Pancreas (tissue), 10 donors: ENCODE measurements at places on chromosomes 3 and 15.

- no peak overlapping the region for H3K27ac ChIP-seq
- H3K4me3 ChIP-seq: no peak overlapping the region
Measured at GRCh38 chr3:172546105-172546504, 22.9 kb upstream of the TNFSF10 start.

- DNase-seq: no peak
- no peaks in the 10 kb centered on the region for H3K4me1 ChIP-seq
- H3K4me3 ChIP-seq: no peak overlapping the region
- no peak overlapping the region for H3K27ac ChIP-seq
- H3K27me3 ChIP-seq: no peaks in the 10 kb centered on the region
Measured at GRCh38 chr3:157533298-157534070, 30.3 kb upstream of the VEPH1 start.

DNA sequence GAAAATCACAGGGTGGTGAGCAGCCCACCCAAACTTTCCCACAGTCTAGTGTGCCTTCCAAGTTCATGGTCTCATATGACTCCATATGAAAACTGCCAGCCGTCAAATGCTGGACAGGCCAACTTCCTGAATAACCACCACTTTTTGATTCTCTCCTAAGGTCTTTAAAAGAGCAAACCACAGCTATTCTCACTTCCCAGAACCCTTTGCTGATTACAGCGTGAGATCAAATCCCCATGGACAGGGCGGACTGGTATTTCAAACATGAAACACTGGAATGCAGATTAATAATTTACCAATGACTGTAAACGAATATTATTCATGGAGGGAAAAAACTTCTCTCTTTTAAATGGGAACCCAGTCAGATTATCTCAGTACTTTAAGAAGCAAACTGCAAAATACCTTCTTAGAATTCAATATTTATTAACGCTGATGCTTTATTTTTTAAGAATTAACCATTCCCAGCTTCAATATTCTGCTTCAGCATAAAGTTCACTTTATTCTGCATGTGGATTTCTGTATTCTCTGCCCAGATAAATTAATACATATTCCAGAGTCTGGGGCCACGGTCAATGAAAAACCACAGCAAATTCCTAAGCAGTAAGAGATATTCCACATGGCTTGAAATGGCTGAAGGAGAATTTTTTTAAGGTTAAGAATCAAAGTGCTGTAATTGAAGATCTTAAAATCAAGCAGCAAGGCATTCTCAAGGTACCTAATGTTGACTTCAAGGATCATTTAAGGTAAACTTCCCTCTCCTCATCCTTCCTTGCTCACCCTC lies 42.9 kb downstream of the MYO1E start:
- H3K36me3 ChIP-seq: no peaks in the 10 kb centered on the region
- H3K27me3 ChIP-seq: no peaks in the 10 kb centered on the region
- H3K4me1 ChIP-seq: peaks cover 41% of the 10 kb centered on the region

- H3K4me3 ChIP-seq: no peak overlapping the region
- H3K27ac ChIP-seq: no peak overlapping the region
Measured at GRCh38 chr3:47423548-47424145, 42.8 kb downstream of the PTPN23 start.

GRCh38 chr15:43769584-43770228 lies 7.1 kb downstream of the ELL3 start:
- no peak overlapping the region for H3K27ac ChIP-seq
- no peaks in the 10 kb centered on the region for H3K27me3 ChIP-seq
- no peaks in the 10 kb centered on the region for H3K4me1 ChIP-seq
- peaks cover 89% of the 10 kb centered on the region for H3K36me3 ChIP-seq
- H3K4me3 ChIP-seq: no peak overlapping the region

GRCh38 chr15:44501768-44502366 lies 35.1 kb upstream of the EIF3J start:
- DNase-seq: no peak
- peaks cover 11% of the 10 kb centered on the region for H3K36me3 ChIP-seq
- H3K4me1 ChIP-seq: no peaks in the 10 kb centered on the region
- no peak overlapping the region for H3K4me3 ChIP-seq
- H3K27me3 ChIP-seq: no peaks in the 10 kb centered on the region

DNA sequence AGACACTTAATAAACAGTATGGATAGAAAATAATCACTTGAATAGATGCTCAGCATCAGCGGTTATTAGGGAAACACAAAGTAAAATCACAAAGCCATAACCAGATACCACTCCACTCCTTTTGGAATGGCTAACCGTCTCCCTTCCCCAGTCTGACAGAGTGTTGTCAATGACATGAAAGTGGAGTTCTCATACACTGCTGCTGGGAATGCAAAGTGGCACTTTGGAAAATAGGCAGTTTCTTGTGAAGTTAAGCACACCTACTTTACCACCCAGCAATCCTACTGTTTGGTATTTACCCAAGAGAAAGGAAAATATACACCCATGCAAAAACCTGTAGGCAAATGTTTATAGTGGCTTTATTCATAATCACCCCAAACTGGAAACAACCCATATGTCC lies 81.0 kb upstream of the KLHL25 start:
- no peaks in the 10 kb centered on the region for H3K4me1 ChIP-seq
- no peaks in the 10 kb centered on the region for H3K36me3 ChIP-seq
- DNase-seq: no peak
- H3K27me3 ChIP-seq: no peaks in the 10 kb centered on the region
- no peak overlapping the region for H3K27ac ChIP-seq

GRCh38 chr3:48564022-48564421 lies 441 bp upstream of the UCN2 start:
- no peaks in the 10 kb centered on the region for H3K27me3 ChIP-seq
- no peak overlapping the region for H3K4me3 ChIP-seq
- no peaks in the 10 kb centered on the region for H3K36me3 ChIP-seq
- H3K4me1 ChIP-seq: no peaks in the 10 kb centered on the region
- no peak for DNase-seq
